CD4-positive, CD25-positive, alpha-beta regulatory T cell (primary cell): ENCODE measurements at places on chromosomes 2 and 18.

DNA sequence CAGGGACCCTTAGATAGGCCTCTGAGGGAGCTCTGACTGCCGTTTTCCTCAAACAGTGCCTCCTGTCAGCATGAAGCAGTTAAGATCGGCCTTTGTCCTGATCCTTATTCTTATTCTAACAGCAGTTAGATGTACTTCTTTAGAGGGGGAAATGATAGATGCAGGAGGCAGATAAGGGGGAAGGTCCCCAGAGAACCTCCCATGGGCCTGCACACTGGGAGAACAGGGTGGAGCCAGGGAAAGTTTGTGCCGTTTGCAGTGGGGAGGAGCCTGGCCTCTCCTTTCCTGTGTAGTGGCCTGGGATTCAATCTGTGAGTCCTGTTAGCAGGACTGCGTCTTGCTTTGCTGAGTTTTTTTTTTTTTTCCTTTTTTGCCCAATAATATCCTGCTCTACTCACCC, 7.9 kb upstream of the INPP4A start:
- DNase-seq = no peak

GRCh38 chr18:39834636-39835035, 2120.4 kb upstream of the PIK3C3 start:
- no peak for DNase-seq

GRCh38 chr2:239944694-239945551, 80.2 kb downstream of the NDUFA10 start:
- no peak for DNase-seq

DNA sequence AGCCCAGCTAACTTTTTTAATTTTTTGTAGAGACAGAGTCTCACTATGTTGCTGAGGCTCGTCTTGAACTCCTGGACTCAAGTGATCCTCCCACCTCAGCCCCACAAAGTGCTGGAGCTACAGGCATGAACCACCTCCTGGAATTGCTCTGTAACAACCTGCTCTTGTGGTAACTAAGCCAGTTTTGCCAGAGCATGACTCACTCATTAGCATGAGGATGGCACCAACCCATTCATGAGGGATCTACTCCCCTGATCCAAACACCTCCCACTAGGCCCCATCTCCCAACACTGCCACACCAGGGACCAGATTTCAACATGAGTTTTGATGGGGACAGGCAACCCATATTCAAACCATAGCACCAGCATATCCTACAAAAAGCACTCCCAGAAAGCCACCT, 348.9 kb upstream of the RAB12 start:
- DNase-seq = no peak

- DNase-seq = no peak
Measured at GRCh38 chr2:237873421-237873831, 14.0 kb downstream of the RAMP1 start.

- no peak for DNase-seq
Measured at GRCh38 chr2:240425236-240425615, 10.2 kb upstream of the GPC1 start.

DNA sequence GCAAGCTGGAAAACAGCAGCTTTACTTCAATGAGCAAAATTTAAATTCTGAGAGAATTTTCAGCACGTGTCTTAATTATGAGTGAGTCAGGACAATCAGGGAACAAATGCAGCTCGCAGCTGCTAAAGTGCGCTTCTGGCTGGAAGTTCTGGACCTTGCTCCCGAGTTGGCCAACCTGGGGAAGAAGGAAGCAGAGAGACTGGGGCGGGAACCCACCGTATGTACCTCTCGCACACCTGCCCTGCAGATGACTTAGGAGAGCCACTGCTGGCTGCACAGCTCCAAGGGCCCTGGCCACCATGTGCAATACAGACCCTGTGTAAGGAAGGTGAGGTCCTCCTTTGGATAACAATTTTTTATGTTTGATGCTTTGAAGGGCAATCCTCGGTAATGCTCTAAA, 42.4 kb downstream of the REEP1 start:
- no peak for DNase-seq

GRCh38 chr18:50395093-50395492, 20.2 kb downstream of the SKA1 start:
- no peak for DNase-seq

DNA sequence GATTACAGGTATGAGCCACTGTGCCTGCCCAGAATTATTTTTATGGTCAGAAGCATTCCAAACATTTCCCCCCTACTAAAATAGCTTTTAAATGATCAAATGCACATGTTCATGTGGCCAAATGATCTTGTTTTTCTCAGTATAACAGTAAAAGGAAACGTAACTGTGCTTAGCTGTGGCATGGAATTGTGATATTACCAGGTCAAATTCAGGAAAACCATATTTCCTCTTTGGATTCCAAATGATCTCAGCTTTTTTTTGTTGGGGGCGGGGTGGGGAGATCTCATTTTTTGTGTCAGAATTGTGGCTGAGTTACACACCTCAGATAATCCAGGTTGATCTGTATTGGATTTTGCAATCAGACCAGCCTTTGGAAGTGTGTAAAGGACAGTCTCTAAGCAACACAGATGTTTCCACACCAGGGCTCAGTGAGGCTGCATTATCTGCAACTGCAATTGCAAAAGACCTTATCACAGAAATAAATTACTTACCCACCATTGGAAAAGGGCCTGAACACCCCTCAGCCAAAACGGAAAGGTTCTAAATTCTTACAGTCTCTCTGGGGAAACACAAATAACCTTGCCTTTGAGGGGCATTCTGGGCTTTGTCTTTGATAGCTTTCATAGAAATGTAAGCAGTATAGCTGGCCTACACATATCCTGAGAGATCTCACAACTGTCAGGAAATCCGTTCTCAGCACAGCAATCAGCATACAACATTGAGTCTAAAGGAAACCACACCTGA, 8.4 kb downstream of the CASP10 start:
- DNase-seq = peak; percentile 59

GRCh38 chr18:76589866-76590265, 94.8 kb upstream of the ZNF516 start:
- no peak for DNase-seq
